ENCODE measurements at places on chromosomes 5 and 9. TPM values are rescaled to one million over a fixed set of nuclear protein-coding genes. Genes with fewer than 3 reads are reported as not detected.

The PCA3 gene
- not detected for total RNA-seq

The OR1J2 gene
- not detected for total RNA-seq

The CHMP5 gene
- total RNA-seq = 173 TPM

The HRCT1 gene
- not detected for total RNA-seq

The CFAP90 gene
- total RNA-seq = not detected

The FCHSD1 gene
- 14.2 TPM for total RNA-seq

The PAPPA gene
- total RNA-seq = 1.3 TPM

The RANBP17 gene
- 10.6 TPM for total RNA-seq

The MAP1B gene
- total RNA-seq = 5.8 TPM

The TMEM252 gene
- not detected for total RNA-seq

The PCDHGC5 gene
- total RNA-seq = 0.77 TPM

The S1PR3 gene
- total RNA-seq = 0.79 TPM

The CTXN3 gene
- not detected for total RNA-seq

The CCDC180 gene
- 0.13 TPM for total RNA-seq

The KCNV2 gene
- total RNA-seq = not detected

The TRIP13 gene
- 0.77 TPM for total RNA-seq

The CKMT2 gene
- not detected for total RNA-seq

The ANKRD18B gene
- 6.0 TPM for total RNA-seq

The TYRP1 gene
- not detected for total RNA-seq

The ENG gene
- total RNA-seq = 0.13 TPM

The HACD4 gene
- total RNA-seq = 2.4 TPM

The NEUROG1 gene
- total RNA-seq = not detected

The HSPB3 gene
- not detected for total RNA-seq

The ACTBL2 gene
- under 0.01 TPM for total RNA-seq

The NMUR2 gene
- total RNA-seq = not detected

The PCDHGA6 gene
- total RNA-seq = under 0.01 TPM

The NME5 gene
- 0.53 TPM for total RNA-seq

The CCL28 gene
- total RNA-seq = 1.0 TPM

The CEL gene
- total RNA-seq = 0.53 TPM

The CAMK2A gene
- total RNA-seq = not detected

The LCN6 gene
- not detected for total RNA-seq

The CDH9 gene
- total RNA-seq = not detected

The ZNF346 gene
- 7.1 TPM for total RNA-seq

The TESK1 gene
- total RNA-seq = 6.6 TPM

The GRM6 gene
- total RNA-seq = not detected

The ZNF354C gene
- 3.9 TPM for total RNA-seq

The SH3TC2 gene
- 4.0 TPM for total RNA-seq

The GABRA6 gene
- total RNA-seq = not detected

The THBS4 gene
- 0.26 TPM for total RNA-seq

The AP3B1 gene
- 27.4 TPM for total RNA-seq

The CA9 gene
- 3.2 TPM for total RNA-seq

The HIGD2A gene
- total RNA-seq = 20.8 TPM

The LMX1B gene
- not detected for total RNA-seq

The LECT2 gene
- total RNA-seq = not detected

The HSPA9 gene
- total RNA-seq = 820 TPM

The ANKRD20A1 gene
- total RNA-seq = 0.26 TPM

The FRMD3 gene
- 0.51 TPM for total RNA-seq

The IZUMO3 gene
- total RNA-seq = not detected

The ST6GALNAC6 gene
- total RNA-seq = 18.4 TPM

The SOWAHA gene
- not detected for total RNA-seq

The COL15A1 gene
- under 0.01 TPM for total RNA-seq

The TMEM171 gene
- 0.51 TPM for total RNA-seq

The ADAMTSL2 gene
- total RNA-seq = not detected

The GMCL2 gene
- total RNA-seq = not detected

The ENTREP1 gene
- 0.53 TPM for total RNA-seq

The ARSI gene
- 5.8 TPM for total RNA-seq

The AGXT2 gene
- total RNA-seq = not detected

The EXOSC2 gene
- 20.0 TPM for total RNA-seq
